Left cardiac atrium (tissue), 4 donors: ENCODE measurements at places on chromosomes 16 and 17. TPM values are rescaled to one million over a fixed set of nuclear protein-coding genes. Genes with fewer than 3 reads are reported as not detected.

Gene SULT1A2
- 1.3 TPM for total RNA-seq

DNA sequence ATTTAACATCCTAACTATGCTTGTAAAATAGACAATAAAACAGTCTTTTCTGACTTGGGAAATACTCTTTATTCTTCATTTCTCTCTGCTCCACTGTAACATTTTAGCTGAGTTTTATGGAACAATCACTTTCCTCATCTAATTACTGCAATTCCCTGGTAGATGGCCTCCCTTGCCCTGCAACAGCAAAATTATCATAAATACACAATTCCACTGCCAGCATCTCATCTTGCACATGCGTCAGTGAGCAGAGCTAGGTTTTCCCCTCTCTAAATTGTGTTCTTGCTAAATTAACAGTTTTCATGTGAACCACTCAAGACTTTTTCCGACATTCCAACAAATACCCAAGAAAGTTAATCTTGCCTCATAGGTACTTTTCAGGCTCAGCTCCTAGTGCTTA lies 920.9 kb upstream of the GOT2 start:
- no peak for DNase-seq

GRCh38 chr16:10625595-10626357 lies 45.4 kb upstream of the EMP2 start:
- DNase-seq = no peak

GRCh38 chr16:1450218-1450617 lies 5.9 kb upstream of the CCDC154 start:
- DNase-seq = no peak
